ENCODE measurements at places on chromosomes 12 and 14.

DNA sequence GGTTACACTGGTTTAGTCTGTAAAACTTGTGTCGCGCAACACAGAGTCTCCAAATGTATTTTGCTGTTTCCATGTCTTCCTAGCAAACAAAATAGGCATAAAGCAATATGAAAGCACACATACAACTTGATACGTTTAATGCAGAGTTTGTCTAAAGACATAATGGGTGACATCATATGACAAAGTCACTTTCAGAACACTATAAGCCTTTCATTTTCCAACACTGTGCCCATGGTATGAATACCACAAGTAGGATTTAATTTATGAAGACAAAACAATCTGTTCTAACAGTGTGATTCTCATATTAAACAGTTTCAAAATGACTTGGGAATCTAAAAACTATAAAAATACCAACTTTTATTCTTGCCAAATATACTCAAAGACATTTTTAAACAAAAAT, 58.4 kb downstream of the PTPN21 start:
- DNase-seq: no peak

- no peak for DNase-seq
These were observed 23.1 kb upstream of the WDR20 start for GRCh38 chr14:102116361-102117180.

GRCh38 chr14:49019467-49020115, 566.6 kb downstream of the RPS29 start:
- no peak for DNase-seq

DNA sequence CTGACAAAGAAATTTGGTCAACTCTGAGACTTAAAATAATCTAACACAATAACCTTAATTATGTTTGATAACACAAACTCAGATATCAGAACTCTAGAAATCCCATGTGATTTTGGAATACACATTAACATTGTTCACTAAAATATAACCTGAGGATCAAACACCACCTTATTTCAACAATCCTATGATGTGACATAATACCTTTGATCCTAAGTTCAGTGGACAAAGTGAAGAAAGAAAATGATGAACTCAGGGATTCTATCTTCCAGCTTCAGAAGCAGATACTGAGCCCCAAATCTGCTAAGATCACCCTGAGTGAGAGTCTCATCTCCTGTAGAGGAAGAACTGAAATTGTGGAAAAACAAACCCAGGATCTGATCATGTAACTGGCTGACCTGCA, 35.7 kb upstream of the APOF start:
- DNase-seq: no peak

GRCh38 chr12:6943722-6944380, at the start of the genes C12orf57 and RNU7-1:
C12orf57 (plus strand) TSS chr12:6944022; CDS start chr12:6944122, 100 bp downstream.
RNU7-1 (plus strand) TSS chr12:6943816.
- peak; percentile 84 for DNase-seq

DNA sequence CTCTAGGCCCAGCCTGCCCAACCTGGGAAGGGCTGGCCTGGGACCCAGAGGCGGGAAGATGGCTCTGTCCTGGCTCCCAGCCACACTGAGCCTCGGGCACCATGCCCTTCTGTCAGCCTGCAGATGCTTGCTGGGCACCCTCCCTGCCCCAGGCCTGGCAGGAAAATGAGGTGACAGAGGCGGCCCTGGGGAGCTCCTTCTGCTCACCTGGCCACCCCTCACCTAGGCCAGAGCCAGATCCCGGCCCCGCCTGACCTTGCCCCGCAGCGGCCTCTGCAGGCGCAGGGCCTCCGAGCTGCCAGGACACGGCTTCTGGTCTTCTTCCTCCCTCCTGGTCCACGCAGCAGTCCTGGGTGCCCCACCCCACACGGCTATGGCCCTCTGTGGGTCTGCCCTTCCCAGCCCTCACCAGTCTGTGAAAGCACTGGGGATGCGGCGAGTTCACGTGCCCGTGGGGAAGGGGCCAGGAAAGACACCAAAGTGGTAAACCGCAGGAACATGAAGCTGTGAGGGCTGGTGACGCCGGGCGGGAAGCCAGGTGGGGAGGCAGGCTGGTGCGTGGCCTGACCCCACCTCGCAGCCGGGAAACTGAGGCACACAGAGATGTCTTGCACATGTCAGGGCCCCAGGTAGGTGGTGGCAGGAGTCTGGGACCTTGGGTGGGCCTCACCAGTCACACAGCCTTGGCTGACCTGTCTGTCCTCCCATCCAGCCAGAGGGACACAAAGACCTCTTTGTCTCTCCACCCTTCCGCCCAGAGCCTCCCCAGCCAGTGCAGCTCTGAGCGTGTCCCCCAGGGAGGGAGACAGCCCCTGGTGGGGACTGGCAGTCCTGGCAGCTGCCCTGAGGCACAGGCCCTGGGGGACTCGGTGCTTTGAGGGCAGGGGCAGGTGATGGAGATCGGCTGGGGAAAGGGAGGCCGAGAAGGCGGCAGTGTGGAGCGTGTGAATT, 12.8 kb downstream of the BAG5 start:
- DNase-seq: no peak

DNA sequence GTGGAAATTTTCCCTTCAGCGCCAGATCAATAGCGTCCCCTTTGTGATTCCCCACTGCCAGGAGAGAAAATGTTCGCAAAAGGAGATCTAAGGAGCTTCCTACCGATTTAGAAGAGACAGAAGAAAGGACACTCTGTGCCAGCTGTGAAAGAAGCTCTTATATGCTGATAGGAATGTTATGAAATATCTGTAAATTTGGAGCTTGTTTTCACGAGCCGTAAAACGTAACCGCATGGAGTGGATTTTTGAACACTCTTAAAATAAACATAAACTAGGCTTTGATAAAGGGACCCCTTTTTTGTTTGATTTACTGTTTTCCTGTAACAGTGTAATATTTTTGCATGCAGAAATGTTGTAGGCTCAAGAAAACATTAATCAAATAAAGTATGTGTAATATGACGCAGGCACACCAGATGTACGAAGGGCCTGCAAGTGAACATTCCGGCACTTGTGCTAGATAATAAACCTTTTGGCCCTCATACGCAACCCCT, 346.8 kb downstream of the ETNK1 start:
- DNase-seq: no peak

GRCh38 chr12:113467142-113467501, 4.5 kb downstream of the LHX5 start:
- DNase-seq: no peak

GRCh38 chr12:69136931-69137613, 102.3 kb upstream of the CPSF6 start:
- DNase-seq: no peak

DNA sequence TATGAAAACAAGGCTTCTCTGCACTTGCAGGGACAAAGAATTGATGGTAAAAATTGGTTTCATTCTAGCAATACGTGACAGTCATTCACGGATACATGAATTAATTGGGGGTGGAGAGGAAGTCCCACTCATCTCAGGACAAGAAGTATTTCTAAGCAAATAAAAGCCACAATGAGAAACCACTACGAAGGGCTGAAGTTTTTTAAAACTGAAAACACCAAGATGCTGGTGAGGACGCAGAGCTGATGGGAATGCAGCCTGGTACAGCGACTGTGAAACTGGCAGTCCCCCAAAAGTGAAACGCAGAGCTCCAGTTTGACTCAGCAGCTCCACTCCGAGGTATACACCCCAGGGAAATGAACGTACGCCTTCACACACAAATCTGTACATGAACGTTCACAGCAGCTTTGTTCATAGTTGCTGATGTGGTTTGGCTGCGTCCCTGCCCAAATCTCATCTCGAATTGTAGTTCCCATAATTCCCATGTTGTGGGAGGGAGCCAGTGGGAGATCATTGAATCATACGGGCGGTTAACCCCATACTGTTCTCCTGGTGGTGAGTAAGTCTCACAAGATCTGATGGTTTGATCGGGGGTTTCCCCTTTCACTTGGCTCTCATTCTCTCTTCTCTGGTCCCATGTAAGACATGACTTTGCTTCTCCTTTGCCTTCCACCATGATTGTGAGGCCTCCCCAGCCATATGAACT, 89.0 kb downstream of the SCARB1 start:
- DNase-seq: no peak

DNA sequence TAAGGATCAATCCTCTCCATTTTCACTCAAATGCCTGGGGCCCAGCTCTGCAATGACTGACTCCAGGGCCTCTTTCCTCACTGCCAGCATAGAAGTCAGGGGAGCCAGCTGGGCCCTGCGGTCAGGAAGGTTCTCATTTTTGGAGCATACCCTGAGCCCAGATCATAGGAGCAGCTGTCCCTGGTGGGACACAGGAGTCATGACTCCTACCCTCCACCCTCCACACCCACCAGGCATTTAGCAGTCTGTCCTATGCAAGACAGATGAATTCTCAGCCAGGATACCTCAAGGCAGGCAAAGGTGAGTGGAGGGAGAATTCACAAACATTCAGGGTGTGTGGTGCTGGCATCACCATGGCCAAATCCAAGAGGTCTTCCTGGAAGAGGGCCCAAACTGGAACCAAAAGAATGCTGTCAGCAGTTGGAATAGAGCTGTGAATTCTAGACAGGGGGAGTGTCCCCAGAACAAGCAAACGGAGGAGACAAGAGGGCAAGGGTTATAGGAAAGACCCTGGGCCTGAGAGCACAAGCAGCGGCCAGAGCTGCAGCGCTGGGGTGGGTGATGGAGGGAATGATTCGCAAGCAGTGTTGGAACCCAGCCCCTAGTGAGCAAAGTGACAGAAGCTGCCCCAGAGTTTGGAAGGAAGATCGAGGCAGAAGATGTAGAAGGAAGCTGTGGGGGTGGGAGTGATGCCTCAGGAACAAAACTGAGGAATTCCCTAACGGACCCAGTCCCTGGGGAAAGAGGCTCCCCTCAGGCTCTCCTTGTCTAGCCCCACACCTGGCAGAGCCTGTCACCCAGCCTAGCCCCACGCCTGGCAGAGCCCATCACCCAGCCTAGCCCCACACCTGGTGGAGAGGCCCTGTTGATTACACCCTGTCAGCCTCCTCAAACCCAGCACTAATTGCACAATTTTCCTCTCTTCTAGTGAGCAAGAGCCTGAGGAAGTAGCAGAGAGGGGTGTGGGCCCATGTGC, 4.5 kb upstream of the REM2 start:
- DNase-seq: no peak

- no peak for DNase-seq
These were observed 64.0 kb downstream of the NUMB start for GRCh38 chr14:73394317-73394716.
